ENCODE measurements at places on chromosomes 11 and 22.

DNA sequence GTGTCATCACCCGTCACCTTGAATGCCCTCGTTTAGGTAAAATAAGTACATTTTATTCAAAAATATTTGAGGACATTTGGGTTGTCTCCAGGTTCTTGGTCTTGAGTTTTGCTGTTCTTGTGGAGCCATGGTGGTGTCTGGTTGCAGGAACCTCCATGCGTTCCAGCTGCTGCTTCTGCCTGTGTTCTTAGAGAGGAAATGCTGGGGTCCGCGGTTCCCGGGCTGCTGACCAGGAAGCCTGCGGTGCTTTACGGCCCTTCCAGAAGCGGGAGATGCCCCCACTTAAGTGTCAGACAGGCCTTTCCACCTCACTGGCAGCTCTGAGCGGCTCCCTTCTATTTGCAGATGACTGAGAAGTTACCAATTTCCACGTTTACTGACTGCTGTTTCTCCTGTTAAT, 66.8 kb downstream of the LRP5 start:
- DNase-seq, result no peak

GRCh38 chr11:121944556-121945230, 171.3 kb downstream of the BLID start:
- DNase-seq, result no peak

- peak; percentile 80 for DNase-seq
Observed at GRCh38 chr22:27405672-27406388, 395.7 kb downstream of the MN1 start.

GRCh38 chr11:122597511-122597910, 58.0 kb upstream of the UBASH3B start:
- DNase-seq, result no peak

- DNase-seq, result no peak
Observed at GRCh38 chr11:5367448-5368074, 16.1 kb upstream of the OR51M1 start.

DNA sequence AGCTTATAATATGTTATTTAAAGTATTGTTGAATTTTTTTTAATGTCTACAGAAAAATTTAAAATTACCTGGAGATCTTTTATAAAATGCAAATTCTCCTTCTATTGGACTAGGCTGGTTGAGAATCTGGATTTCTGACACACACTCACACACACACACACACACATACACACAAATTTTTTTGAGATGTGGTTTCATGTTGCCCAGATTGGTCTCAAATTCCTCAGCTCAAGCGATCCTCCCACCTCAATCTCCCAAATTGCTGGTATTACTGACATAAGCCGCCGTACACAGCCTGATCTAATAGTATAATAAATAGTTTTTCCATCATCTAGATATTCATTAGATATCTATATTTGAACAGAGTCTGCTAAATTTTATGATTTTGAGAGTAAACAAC, 4.5 kb upstream of the RFPL1 start:
- no peak for DNase-seq

GRCh38 chr22:34886391-34886790, 179.6 kb upstream of the ISX start:
- no peak for DNase-seq

DNA sequence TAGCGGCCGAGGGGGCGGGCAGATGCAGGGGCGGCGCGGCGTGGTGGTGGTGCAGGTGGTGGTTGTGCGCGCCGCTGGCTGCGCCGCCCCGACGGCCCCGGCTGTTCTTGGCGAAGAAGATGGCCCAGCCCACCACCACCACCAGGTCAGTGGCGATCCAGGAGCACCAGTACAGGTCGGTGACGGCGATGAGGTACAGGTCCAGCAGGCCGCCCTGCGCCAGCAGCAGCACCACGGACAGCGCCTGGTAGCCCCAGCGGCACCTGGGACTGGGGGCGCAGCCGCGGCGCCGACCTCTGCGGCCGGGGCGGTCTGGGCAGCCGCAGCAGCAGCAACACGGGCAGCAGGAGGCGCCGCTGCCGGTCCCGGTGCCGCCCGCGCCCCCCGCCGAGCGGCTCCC, 879 bp downstream of the TMEM121B start:
- DNase-seq, result peak; percentile 95

DNA sequence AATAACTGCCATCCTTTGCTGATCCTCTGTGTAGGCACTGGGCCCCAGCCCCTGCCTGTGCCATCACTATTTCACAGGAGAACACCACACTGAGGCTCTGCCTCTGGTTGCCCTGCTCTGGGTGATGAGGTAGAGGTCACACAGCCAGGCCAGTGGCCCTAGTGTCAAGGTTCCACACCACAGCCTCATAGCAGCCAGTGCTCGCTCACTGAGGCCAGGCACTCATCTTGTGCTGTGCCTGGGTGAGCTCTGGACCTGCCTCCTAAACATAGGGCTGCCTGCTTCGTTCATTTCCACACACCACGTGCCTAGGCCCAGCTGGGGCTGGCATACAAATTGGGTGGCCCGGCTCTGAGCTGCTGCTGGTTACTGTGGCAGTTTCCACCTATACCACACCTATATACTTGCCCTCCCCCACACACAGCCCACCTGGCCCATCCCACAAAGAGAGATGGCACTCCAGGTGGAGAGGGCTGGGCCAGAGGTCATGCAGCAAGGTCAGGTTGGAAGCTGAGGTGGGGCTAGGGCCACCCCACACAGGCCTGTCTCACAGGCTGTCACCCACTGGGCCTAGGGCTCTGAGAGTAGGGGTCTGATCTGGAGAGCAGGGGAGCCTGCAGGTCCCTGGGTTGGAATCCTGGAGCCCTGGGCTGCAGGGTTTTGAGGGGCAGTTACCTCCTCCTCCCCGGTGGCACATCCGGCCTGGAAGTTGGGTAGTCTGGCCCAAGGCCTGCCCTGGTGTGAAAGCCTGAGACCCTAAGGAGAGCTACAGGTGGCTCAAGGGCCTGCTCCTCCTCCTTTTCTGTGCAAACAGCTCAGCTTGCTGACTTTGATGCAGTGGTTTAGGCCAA, 11.2 kb downstream of the KCNQ1OT1 start:
- no peak for DNase-seq

GRCh38 chr11:97460091-97460490, 1070.3 kb downstream of the JRKL start:
- DNase-seq, result no peak

DNA sequence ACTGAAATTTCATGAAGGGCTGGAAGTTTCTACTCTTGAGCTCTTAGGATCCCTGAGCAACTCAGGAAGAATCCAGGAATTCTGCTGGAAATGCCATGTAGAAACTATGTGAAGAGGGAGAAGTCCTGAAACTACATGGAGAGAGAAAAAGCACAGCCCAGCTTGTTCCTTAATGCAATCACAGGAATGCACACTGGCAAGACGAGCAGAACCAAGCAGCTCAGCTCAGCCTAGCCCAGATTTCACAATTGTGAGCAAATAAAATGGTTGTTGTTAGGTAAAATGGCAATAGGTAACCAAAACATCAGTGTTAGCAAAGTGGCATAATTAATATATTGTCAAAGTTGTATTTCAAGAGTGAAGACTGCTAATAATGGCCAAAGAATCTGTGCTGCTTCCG, 28.1 kb downstream of the ZNF214 start:
- no peak for DNase-seq

DNA sequence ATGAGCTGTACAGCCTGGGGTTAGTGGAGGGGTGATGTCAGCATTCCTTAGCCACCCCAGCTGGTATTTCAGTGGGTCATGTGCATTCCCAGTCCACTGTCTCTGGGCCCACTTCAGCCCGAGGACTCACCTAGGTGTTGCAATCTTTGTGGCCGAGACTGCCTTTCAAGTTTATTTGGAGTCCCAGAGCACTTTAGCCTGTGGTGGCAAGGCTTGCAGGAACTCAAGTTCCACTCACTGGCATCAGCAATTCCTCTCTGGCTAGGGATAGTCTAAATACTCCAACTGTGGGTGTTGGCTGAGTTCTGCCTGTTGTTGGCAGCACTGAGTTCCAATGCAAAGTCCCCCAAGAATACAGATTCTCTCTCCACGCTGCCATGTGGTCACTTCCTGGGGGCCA, 191.6 kb upstream of the PGR start:
- DNase-seq, result peak; percentile 7

DNA sequence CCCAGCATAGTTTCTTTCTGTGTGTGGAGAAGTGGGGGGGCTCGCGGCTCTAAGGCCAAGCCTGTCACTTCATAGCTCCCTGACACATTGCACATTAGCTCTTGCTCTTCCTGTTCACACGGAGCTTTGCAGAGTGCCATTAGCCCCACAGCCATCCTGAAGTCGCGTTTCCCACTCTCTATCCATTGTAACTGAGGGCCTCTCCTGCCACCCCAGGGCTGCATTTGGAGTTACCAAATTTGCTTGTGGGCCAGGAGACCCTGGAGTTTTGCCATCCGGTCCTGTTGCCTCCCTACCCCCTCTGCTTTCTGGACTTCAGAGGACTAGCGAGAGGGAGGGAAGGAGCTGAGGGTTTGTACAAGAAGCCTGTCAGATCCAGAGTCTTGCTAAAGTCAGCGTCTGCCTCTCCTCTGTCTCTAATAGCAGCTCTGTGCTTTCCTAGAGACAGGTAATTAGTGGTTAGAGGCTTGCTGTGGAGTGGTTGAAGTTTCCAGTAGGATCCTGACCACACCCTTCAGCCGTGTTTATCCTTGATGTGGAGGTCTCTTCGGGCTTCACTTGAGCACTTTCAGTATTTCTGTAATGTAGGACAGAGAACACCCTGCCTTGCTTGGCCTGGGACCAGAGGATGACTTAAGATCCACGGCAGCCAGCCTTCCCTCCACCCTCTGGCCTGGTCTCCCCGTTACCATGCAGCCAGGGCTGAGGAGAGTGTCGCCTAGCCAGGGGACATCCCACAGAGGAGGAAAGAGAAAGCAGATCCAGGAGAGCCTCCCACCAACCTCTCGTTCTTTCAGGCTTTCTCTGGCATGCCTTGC, 14.1 kb downstream of the DCPS start:
- DNase-seq, result no peak

- no peak for DNase-seq
Observed at GRCh38 chr22:30161051-30161469, 80.8 kb downstream of the HORMAD2 start.

DNA sequence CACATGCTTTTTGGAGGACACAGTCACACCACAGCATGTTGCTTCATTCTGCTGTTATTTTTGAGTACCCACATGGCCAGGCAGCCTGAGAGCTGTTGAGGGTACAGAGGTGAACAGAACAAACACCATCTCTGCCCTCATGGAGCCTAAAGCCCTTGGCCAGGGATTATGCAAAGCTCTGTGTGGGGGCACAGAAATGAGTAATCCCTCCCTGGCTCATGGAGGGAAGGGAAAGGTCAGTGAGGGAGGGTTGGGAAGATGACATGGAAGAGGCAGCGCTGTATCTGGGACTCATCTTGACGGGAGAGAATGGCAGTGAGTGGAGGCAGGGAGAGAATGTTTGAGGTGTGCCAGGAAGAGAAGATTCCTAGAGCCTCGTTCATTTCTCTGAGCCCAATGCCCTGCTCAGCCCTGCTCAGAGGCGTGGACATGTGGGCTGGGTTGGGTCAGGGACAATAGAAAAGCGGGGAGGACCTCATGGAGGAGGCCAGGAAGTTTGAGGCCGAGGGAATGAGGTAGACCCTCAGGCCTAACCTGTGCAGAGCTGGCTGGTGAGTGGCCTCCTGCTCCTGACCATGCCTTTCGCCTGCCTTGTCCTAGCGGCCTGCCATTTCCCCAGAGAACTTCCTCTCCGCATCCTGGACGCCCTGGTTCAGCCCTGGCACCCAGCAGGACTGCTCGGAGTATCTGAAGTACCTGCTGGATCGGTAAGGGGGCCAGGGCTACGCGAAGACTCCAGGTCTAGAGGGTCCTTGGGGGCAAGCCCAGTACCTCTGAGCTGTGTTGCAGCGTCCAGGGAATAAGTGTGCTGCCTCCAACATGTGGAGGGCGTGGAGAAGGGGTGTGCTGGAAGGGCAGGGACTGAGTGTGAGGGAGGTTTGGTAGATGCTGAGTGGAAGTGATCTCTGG, 19.8 kb downstream of the USP35 start:
- no peak for DNase-seq

GRCh38 chr22:37951305-37951704, 2.1 kb downstream of the C22orf23 start:
- peak; percentile 63 for DNase-seq

- no peak for DNase-seq
Observed at GRCh38 chr22:21606775-21607174, 23.0 kb downstream of the YDJC start.

- no peak for DNase-seq
Observed at GRCh38 chr11:19053909-19054308, 6.6 kb downstream of the MRGPRX2 start.

DNA sequence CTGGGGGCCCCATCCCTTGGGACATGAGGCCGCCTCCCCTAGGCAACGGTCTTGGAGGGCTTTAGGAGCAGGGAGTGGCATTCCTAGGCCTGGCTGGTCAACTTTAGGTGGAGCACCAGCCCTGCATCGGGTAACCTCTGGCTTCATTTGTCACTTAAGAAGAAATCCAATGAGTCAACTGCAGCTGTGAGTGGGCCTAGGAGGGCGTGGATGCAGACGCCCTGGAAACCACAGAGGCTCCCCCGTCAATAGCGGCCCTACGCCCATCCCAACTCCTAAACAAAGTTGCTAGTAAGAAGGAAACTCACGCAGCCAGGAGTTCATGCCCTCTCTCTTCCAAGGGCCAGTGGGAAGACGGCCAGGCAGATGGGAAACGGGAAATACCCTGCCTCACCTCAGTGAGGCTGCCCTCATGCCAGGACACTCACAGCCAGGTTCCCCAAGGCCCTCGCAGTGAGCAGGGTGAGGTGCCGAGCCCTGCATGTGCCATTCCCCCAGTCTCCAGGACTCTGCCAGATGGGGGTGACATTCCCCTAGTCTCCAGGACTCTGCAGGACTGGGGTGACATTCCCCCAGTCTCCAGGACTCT, 20.8 kb downstream of the BID start:
- DNase-seq, result no peak

DNA sequence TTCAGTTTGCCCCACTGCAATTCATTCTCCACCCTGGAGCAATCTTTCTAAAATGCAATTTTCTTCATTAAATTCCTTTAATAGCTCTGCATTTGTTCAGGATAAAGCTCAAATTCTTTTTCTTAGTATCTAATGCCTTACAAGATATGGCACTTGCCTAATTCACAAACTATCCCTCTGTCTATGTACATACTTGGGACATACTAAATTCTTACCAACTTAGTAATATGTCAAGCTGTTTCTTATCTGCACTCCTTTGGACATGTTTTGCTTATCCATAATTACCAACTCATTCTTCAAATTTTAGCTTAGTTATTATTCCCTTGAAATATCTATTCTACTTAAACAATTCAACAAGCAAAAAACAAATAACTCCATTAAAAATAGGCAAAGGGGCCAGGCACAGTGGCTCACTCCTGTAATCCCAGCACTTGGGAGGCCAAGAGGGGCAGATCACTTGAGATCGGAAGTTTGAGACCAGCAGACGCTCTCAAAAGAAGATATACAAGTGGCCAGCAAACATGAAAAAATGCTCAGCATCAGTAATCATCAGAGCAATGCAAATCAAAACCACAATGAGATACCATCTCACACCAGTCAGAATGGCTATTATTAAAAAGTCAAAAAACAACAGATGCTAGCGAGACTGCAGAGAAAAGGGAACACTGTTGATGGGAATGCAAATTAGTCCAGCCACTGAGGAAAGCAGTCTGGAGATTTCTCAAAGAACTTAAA, 96.9 kb downstream of the FAM76B start:
- DNase-seq, result no peak

All from neural progenitor cell (in vitro differentiated cells).